ENCODE measurements at places on chromosomes 11 and 22. TPM values are rescaled to one million over a fixed set of nuclear protein-coding genes. Genes with fewer than 3 reads are reported as not detected.

The CARD10 gene
- 38.9 TPM for total RNA-seq

The HOATZ gene
- not detected for total RNA-seq

The MPZL2 gene
- not detected for total RNA-seq

The OR2AG2 gene
- 0.01 TPM for total RNA-seq

The SHANK2 gene
- 10.5 TPM for total RNA-seq

The IL10RA gene
- 0.08 TPM for total RNA-seq

The FAM83F gene
- not detected for total RNA-seq

The INPP5J gene
- total RNA-seq, result 0.73 TPM

The C22orf42 gene
- total RNA-seq, result not detected

The MRPL16 gene
- total RNA-seq, result 62.0 TPM

The POLA2 gene
- 16.6 TPM for total RNA-seq

The OR52A1 gene
- not detected for total RNA-seq

The CRYBA4 gene
- not detected for total RNA-seq

The SULT4A1 gene
- not detected for total RNA-seq

The MMP27 gene
- total RNA-seq, result not detected

The RRM1 gene
- total RNA-seq, result 100 TPM

The OR52K2 gene
- not detected for total RNA-seq

The GAL3ST1 gene
- total RNA-seq, result 6.6 TPM

The DEUP1 gene
- total RNA-seq, result not detected

The BACE1 gene
- total RNA-seq, result 7.7 TPM

The KRTAP5-4 gene
- not detected for total RNA-seq

The NEFH gene
- 0.09 TPM for total RNA-seq

The TP53AIP1 gene
- 0.16 TPM for total RNA-seq

The PHRF1 gene
- total RNA-seq, result 28.0 TPM

The SCN4B gene
- not detected for total RNA-seq

The MS4A4E gene
- total RNA-seq, result not detected

The OOSP1 gene
- not detected for total RNA-seq

The MS4A3 gene
- total RNA-seq, result not detected

The SLC35E4 gene
- 6.4 TPM for total RNA-seq

The MMP8 gene
- not detected for total RNA-seq

The ESAM gene
- 12.4 TPM for total RNA-seq

The RTN4R gene
- 10.1 TPM for total RNA-seq

The DYNC2H1 gene
- total RNA-seq, result 7.6 TPM

The IRF7 gene
- total RNA-seq, result 6.5 TPM

The SMC1B gene
- 0.02 TPM for total RNA-seq

The LSP1 gene
- total RNA-seq, result 1.2 TPM

The GUCY1A2 gene
- total RNA-seq, result 0.01 TPM

The EIF3F gene
- 347 TPM for total RNA-seq

The PDE3B gene
- 2.0 TPM for total RNA-seq

The MRGPRX4 gene
- not detected for total RNA-seq

The GGTLC2 gene
- total RNA-seq, result not detected

The APOBEC3H gene
- total RNA-seq, result 0.38 TPM

The NOX4 gene
- not detected for total RNA-seq

The IRAG1 gene
- total RNA-seq, result 0.05 TPM

The UBQLNL gene
- total RNA-seq, result not detected

The IFITM10 gene
- 1.0 TPM for total RNA-seq

The PRG2 gene
- not detected for total RNA-seq

The NFAM1 gene
- total RNA-seq, result not detected

The CEND1 gene
- 1.6 TPM for total RNA-seq

The NELL1 gene
- not detected for total RNA-seq

The CAPN5 gene
- total RNA-seq, result 9.1 TPM

The ENTHD1 gene
- not detected for total RNA-seq
